Stimulated activated CD4-positive, alpha-beta T cell treated with anti-CD3 and anti-CD28 coated beads, Interleukin-1b, Interleukin-23, amount 100 ng/mL, for 1 hour (primary cell): ENCODE measurements at places on chromosomes 12 and 14.

- no peak for DNase-seq
These were observed 69.4 kb upstream of the RHOJ start for GRCh38 chr14:63134801-63135200.

DNA sequence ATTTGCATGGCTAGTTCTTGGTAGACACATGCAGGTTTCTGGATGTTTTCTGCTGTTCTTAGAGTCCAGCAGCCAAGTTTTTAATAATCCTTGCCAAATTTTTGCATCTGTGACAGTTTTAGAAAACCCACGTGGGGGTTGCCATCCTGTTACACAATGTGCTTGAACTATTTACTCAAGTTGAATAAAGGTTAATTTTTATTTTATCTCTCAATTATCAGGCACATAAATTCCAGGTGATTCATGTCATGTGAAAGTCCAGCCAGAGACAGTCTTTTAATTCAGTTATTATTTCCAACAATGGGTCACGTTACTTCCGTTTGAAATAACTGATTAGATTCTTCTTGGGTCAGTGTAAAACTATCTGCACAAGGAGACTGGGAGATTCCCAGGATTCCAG is 15.7 kb downstream of the MYRFL start:
- DNase-seq: no peak

DNA sequence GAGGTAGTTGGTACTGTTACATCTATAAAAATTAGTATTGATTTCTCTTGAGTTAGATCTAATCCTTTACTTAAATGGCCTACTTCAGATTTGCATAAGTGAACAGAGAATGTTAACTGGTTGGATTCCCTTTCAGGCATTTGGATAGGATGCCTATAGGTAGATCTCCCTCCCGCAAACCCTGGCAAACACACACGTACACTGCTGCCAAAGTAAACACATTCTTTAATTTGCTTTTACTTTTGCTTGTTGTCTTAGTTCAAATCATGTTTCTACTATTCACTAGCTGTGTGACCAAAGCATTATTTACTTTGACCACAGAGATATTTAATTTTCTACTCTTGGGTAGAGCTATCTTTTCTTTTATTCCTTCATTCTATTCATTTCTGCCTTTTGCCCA is 936.1 kb upstream of the FBXO33 start:
- DNase-seq: no peak

DNA sequence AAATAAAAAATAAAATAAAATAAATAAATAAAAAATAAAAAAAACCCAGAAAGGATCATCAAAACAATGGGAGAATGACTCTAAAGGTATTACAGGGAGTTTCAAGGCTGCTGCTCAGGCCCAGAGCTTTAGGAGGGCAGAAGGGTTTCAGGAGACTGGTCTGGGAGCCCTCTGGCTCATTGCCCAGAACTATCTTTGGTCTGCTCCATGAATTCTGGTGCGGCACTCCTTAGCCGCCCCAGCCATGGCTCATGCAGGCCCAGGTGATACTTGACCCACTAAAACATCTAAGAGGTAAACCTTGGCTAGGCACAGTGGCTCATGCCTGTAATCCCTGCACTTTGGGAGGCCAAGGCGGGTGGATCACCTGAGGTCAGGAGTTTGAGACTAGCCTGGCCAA is 14.7 kb upstream of the TMED10 start:
- no peak for DNase-seq
